Stimulated activated CD4-positive, alpha-beta T cell treated with anti-CD3 and anti-CD28 coated beads, Interleukin-12 subunit alpha, Interleukin-12 subunit beta, amount 100 ng/mL, for 24 hours (primary cell): ENCODE measurements at places on chromosomes 2 and 18.

DNA sequence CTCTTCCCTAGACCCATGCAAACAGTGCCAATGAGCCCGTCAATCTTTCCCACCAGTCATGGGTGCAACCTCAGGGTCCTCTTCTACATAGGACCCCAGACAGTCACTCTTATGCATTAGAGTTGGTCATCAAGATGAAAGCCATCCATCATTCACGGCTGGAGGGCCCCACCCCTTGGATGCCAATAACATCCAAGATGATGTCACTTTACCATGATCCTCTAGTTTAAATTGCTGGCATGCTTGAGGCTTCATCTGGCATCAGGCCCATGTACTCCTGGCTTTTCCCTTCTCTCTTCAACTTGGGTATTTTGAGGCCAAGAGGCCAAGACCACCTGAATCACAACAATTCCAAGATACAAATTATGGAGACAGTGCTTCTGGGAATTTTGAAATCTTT is 91.1 kb upstream of the MAPK4 start:
- no peak for DNase-seq

GRCh38 chr2:159933727-159934049 is 128.7 kb downstream of the PLA2R1 start:
- DNase-seq = no peak

DNA sequence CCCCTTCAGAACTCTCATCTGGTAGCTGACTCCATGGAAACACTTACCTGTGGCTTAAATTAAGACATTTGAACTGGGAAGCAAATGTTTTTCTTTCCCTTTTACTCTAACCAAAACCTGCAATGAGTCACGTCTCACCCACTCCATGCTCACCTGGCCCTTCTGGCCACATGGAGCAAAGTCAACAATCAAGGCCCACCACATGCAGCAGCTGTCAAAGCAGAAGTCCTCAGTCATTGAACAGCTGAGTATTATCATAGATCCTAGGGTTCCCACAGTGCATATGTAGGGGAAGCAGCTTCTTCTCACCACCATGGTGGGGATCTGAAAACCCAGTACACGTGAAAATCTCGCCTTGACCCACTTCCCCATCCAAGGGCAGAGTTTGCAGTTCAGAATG is 12.3 kb upstream of the MEP1B start:
- no peak for DNase-seq

DNA sequence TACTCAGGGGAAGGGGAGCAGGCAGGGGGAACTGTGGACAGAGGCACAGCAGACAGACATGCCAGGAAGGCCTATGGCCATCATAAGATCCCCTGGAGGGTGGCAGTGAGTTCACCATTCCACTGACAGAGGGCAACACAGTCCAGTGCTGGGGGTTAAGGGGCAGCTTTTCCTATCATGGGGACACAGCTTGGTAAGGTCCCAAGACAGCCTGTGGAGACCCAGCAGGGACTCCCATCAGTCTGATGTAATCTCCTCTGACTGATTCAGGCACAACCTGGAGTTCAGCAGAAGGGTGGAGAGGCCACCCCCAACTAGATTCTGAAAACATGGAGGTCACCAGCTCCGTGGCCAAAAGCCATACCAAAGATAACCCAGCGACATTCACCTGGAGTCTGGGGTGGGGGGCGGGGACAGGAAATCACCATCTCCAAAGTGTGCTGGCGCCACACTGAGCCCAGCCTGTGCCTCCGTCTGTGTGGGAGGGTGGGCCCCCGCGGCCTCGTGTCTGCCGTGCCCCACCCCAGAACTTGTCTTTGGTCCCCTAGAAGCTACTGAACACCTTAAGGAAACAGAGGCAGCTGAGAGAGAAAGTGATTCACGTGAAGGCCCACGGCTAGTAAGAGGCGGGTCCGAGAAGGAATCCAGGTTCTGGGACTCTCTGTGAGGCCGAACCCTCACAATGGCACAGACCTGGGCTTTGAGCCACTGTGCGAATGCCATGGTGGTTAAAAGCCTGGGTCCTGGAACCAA is 28.6 kb downstream of the DNMT3A start:
- DNase-seq = no peak

DNA sequence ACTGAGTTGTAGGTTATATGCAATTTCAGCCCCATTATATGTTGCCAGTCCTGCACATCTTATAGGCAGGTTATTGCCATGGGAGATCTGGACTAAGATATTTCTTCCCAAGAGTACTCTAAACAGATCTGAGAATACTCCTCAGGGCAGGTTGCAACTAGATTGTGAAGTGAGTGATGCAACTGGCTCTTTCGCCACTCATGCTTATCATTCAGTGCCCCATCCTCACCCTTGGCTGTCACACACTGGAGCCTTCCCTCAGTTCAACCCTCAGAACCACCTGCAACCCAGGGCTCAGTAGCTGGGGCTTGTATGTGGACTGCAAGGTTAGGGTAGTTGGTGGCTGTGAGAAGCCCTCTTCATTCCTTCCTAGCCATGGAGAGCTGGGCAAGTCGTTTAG is 14.1 kb downstream of the MERTK start:
- DNase-seq = no peak

DNA sequence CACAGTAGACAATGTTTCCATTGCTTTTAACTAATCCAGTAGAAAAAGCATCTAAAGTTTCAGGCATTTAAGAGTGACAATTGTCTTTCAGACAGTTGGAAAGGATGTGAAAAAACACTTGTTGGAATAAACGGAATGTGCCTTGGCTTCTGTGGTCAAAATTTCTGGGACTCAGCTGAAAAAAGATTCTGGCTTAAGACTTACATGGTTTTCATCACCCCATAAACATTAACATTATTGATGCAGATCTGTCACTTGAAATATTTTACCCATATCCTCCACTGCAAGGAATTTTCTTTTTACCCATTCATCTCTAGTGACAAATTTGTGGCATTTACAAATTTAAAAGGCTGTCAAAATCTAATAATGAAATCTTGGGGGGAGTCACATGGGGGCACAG is 166.0 kb downstream of the SRBD1 start:
- DNase-seq = no peak

- no peak for DNase-seq
Observed at GRCh38 chr2:160940699-160941098, 219.5 kb upstream of the TANK start.

GRCh38 chr18:49174478-49174877 is 223.7 kb upstream of the SMAD7 start:
- DNase-seq = no peak

DNA sequence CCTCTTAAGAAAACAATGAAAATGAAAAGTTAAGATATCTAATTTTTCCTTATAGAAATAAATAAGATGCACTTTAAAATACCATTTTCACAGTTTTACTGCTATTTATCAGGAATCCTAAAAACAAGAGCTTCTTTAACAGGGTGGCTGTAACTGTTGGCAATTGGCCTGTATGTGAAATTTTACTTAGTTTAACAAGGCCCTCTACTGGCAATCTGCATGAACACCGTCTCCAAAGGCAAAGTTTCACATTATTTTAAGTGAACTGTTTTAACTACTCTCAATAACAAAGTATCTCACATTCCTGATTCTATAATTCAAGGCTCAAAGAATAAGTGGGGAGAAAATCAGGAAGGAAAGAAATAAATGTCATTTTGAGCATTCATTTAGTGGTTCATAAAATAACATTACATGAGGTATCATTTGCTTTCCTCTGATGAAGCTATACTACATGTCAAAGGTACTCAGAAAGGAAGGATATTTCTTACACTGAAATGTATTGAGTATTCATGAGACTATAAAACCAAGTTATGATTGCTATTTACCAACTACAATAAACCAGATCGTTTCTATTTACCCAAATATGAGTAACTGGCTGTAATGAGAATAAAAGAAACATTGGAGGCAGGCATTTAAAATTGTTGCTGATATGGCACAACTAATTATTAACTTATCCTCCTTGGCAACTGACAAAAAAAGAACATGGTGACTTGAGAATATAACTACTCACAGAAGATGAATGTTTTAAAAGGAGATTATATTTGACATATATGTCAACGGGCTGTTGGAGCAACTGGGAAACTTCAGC is 7.0 kb downstream of the NCKAP5 start:
- no peak for DNase-seq

- no peak for DNase-seq
Observed at GRCh38 chr2:189177251-189177840, 2.2 kb downstream of the COL5A2 start.
